CD8-positive, alpha-beta T cell (primary cell): ENCODE measurements at places on chromosomes 2 and 18.

DNA sequence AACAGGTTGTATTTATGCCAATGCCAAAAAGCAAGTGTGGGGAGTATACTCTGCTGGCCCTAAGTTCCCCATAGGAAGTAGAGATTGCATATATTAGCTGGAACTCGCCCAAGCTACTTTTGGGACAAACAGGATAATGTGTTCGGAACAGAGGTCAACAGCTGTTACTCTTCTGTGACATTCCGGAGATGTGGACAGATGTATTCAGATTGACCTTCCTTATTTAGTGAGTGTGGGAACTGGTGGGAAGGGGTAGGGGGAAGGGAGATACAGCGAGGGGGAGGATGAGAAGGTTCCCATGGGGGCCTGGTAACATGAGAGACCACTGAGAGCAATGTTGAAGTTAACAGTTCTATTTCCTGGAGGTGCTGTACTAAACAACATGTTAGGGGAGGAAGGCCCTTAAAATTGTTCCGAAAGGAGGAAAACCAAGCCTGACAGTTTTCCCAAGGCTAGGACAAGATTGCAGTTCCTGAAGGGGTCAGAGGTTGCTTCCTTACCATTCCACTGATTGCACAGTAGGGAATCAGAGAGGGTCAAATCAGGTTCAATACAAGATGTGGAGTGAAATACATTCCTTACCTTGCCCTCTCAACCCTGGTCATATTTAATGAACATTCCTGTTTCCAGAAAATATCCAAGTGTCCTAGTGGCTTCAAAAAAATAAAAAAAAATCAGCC is 14.3 kb upstream of the CD28 start:
- DNase-seq, result no peak

DNA sequence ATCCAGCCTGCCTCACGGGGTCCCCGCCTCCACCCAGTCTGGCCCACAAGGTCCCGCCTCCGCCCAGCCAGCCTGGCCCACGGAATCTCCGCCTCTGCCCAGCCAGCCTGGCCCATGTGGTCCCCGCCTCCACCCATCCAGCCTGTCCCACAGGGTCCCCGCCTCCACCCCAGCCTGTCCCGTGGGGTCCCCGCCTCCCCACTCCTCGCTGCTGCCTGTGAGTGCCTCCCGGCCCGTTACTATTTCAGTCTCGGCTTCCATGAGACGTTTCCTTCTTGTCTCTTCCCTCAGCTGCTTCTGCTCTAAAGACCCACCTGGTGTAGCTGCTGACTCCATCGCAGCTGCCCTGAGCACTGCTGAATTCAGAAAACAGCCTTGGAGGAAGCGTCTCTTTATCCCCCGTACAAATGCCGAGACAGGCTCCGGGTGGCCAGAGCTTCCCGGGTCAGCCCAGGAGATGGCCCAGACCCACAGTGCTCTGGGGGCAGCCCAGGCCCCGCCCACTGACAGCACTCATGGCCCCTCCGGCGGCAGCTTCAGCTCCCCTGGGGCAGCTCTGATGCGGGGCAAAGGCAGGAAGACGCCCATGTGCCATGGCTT is 69.8 kb downstream of the NFATC1 start:
- no peak for DNase-seq

DNA sequence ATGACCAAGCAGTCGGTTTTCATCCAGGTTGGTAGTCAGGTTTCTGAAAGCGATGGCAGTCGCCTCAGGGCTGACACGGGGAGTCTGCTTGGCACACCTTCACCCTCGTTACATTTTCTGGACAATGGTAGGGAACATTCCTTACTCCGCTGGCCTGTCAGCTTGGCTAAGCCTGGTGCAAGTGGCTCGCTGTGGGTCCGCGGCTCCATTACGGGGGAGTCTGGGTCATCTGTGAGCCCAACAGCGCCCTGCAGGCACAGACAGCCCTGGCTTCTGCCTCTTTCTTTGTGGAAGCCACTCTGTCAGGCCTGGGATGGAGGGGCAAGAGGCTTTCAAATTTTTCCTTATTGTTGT is 95.6 kb downstream of the HDAC4 start:
- no peak for DNase-seq

GRCh38 chr2:3001615-3002560 is 375.7 kb downstream of the EIPR1 start:
- DNase-seq, result no peak

DNA sequence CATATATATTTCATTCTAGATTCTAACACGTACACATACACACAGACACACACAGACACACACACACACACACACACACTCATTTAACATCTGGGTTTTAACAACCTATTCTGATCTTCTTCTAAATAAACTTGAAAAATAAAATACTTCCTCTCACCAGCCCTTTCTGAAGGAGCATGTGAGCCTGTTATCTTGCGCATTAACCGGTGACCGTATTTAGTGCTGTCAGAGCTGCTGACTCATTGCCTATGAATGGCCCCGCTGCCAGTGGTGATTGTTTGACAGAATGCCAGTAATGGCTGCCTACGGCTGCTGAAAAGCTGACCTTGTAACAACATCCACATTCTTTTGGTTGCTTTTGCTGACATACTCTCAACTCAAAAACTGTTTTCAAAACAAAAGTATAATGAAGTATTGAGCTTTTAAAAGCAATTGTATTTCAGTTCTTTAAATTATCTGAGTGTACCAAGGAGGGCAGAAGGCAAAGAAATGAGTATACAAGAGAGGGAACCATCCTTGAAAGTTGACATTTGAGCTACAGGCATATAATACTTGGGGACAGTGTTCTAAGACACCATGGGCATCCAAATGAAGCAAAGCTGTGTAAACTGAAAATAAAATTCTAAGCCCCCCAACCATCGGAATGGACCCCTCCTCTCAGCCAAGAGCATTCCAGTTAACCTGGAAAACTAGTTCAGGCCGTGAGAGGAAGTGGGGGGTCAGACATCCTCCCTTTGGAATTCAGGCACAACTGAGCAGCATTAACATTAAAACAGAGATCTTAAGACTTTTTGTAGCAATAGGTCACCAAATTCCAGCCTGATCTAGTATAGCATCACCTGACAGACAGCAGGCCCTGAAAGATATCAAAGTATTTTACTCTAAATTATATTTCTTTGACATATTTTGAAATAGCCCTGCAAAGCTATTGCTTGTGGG is 50.2 kb upstream of the DTNA start:
- no peak for DNase-seq

DNA sequence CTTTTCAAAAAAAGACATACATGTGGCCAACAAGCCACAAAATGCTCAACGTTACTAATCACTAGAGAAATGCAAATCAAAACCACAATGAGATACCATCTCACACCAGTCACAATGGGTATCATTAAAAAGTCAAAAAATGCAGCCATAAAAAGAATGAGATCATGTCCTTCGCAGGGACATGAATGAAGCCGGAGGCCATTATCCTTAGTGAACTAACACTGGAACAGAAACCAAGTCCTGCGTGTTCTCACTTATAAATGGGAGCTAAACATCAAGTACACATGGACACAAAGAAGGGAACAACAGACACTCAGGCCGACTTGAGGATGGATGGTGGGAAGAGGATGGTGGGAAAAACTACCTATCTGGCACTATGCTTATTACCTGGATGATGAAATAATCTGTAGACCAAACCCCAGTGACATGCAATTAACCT is 17.8 kb upstream of the ATL2 start:
- DNase-seq, result no peak

DNA sequence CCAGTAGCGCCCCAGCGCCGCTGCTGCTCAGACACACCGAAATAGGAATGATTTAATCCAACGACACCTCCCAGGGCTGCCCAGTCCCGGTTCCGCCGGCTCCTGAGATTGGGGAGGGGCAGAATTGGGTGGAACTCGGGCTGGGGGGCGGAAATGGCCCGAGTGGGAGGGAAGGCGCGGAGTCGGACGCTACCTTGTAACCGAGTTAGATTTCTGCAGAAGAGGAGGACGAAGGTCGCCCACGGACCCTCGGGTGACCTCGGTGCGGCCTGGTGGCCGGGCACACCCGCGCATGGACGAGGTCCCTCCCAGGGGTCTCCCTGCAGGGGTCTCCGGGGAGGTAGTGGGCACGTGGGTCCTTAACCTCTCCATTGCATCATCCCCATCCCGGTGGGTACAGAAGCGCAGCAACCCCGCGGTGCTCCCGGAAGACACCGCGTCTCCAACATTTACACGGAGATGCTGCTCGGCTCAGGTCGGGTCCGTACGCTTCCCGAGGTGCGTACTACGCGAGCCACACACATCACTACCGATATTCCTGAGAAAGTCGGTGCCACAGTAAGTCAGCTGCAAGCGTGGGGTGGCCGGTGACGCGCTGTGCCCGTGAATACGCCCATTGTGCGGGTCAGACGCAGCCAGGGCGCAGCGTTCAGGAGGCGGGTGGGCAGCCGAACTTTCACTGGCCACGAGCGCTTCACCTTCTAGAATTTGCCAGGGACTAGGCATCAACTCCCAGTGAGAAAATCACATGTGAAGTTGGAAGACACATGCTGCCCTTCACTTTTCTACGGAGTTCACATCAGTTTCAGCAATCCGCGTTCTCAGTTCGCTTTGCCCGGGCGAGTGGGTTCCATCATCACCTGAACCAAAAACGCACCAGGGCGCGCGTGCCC is 3.0 kb downstream of the ZNF516 start:
- no peak for DNase-seq

DNA sequence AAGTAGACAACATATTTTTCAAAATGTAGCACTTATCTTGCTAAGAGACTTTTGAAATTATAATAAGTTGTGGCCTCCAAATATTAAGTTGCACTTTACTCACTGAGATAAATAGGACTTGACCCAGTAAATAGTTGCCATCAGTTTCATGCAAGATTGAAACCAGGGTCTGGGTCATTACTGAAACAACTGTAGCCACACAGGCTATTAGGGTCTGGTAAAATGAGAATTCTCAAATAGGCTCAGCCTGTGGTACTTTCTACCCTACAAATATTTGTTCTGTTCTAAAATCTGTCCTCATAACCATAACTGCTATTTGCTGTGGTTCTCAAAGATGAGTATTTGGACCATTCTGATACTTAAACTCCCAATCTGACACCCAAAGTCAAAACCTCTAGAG is 115.4 kb upstream of the STK17B start:
- DNase-seq, result no peak

DNA sequence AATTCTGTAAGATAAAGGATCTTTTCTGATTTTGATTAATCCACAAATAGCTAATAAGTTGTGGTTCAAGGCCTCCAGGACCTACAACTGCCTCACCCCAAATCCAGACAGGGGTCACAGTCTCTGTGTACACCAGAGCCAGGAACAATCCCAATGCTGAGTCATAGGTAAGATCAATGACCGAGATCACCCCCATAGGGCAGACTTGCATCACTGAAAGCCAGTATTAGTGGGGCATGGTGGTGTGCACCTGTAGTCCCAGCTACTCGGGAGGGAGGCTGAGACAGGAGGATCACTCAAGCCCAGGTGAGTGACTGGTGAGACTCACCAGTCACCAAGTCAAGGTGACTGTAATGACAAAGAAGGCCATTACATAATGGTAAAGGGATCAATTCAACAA is 12.9 kb downstream of the PARD6G start:
- DNase-seq, result no peak

DNA sequence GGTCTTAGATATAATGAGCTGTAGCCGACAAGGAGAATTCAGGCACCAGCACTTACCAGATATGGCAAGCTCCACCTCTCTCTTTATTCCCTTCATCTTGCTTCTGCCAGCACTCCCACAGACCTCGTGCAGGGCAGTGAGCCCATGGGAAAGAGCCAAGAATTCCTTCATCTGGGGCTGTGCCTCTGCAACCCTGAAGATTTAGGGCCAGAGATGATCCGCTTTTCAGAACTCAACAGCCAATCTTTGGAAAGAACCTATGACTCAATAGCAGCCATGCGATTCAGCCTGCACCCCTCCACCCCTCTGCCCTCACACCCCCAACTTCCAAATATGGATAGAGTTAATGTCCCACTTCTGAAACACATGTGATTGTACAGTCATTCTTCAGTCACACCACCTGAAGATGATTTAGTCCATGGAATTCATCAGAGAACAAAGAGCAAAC is 533.7 kb upstream of the TNP1 start:
- DNase-seq, result no peak

- DNase-seq, result no peak
These were observed 95.0 kb downstream of the MSH2 start for GRCh38 chr2:47497843-47498460.

DNA sequence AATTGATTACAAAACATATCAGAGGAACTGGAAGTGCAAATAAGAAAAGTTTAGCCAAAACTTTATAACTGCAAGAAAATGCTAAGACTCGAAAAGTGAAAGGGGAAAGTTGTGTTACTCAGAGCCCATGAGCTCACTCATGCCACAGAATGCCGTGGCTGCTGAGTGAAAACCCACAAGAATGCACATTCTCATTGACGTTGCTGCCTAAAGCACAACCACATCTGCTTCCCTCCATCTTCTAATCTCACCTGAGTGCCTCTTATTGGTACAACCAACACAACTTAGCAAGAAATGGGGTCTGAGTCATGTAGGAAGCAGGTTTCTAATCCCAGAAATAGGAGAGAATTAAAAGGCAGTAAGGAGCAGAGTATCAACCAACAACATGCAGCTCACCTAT is 259.7 kb downstream of the LNPK start:
- no peak for DNase-seq

DNA sequence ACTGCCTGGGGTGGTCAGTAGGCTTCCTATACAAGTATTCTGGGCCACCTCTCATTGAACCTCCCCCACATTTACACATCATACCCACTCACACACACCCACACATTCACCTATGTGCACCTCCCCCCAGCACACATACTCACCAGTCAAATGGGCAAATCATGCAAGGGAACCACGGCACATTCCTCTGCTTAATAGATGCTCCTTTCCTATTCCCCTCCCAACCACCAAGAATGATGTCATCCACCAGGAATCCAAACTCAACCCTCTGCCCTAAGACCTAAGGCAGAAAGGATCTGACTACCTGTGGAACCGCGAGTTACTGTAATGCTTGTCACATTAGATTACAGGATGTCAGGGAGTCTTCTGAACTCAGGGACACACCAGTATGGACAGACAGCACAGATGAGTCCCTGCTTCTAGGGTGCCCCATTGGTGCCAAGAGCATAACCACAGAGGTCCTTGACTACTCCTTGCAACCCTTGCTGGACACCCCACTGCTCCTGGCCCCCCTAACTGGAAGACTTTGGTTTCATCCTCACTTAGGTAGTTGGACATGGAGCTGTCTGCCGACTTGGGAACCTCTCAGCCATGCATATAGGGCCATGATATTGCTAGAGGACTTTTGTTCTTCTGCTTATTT is 21.5 kb upstream of the CAB39 start:
- no peak for DNase-seq

GRCh38 chr2:88967844-88968243 is 276.4 kb downstream of the RPIA start:
- no peak for DNase-seq

- no peak for DNase-seq
These were observed 43.2 kb downstream of the SP100 start for GRCh38 chr2:230459216-230459615.

GRCh38 chr18:74337155-74337911 is 21.7 kb downstream of the C18orf63 start:
- DNase-seq, result no peak
